NCI-H1105 (cell line): ENCODE measurements at places on chromosomes 16 and 17.

GRCh38 chr16:30346286-30346685 lies 8.8 kb downstream of the CD2BP2 start:
- no peak for DNase-seq

GRCh38 chr17:55620945-55621344 lies 101.7 kb downstream of the TMEM100 start:
- DNase-seq: no peak

DNA sequence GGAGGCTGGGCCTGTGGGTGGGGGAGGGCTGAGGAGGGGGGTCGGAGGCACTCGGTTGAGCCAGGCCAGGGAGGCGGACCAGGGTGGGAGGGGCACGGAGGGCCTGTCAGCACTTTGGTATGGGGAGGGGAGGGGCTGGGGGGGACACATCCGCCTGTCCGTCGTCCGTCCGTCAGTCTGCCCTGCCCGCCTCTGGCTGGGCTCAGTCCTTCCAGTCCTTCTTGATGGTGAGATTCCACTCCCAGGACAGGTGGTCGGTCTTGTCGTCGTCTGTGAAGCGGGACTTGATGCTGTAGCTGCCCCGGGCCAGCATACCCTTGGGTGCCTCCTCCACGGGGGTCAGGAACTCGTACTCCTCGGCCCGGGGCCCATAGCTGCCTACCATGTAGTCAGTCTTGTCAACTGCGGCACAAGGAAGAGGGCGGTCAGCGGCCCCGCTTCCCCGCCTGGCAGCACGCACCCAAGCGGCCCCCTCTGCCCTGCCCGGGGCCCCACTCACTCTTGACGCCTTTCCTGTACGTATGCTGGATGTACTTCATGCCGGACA lies 2.4 kb downstream of the ARHGDIA start:
- DNase-seq: no peak

DNA sequence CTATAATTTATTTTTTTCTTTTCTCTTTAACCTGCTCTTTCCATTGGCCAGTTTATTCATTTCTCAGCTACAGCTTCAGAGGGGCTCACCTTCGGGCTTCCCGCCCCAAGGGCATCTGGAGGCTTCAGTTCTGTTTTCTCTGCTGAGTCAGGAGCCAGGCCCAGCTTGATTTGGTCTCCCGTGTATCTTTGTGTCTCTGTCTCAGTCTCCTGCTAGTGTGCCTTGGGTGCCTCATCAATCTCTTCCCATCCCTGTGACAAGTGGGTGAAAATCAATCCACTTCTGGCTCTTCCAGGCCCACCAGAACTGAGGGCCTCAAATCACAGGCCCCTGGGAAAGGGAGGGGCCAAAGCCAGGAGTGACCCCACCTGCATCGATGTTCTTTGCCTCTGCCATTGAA lies 72.1 kb downstream of the CCDC182 start:
- no peak for DNase-seq

- DNase-seq: peak; percentile 6
Measured at GRCh38 chr16:4411684-4412083, 4.7 kb downstream of the CORO7 start.

- DNase-seq: peak; percentile 65
Measured at GRCh38 chr17:65198653-65199382, 61.6 kb downstream of the RGS9 start.

GRCh38 chr16:56324406-56324805 lies 100.9 kb downstream of the AMFR start:
- DNase-seq: no peak

- no peak for DNase-seq
Measured at GRCh38 chr17:8332688-8333087, 7.0 kb upstream of the ODF4 start.

GRCh38 chr16:70682239-70683145 lies 3.4 kb downstream of the MTSS2 start:
- no peak for DNase-seq

DNA sequence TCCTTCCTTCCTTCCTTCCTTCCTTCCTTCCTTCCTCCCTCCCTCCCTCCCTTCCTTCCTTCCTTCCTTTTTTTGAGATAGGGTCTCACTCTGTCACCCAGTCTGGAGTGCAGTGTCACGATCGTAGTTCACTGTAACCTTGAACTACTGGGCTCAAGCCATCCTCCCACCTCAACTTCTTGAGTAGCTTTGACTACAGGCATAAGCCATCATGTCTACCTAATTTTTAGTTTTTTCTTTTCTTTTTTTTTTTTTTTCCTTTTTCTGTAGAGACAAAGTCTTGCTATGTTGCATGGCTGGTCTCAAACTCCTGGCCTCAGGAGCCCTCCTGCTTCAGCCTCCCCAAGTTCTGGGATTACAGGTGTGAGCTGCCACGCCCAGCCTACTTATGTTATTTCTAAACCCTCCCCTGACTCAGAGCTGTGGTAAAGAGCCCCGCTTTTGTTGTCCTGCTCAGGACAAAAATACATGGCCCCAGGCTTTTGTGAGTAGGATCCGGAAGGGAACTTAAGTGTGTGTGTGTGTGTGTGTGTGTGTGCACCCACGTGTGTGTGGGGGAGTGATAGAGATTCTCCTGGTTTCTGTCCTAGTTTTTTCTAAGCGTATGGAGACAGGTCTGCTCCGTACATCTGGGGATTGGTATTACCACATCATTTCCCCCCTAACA lies 67.1 kb downstream of the PRKCB start:
- no peak for DNase-seq

GRCh38 chr17:21253646-21254441 lies 634 bp upstream of the NATD1 start:
- DNase-seq: no peak

GRCh38 chr17:39738983-39739884 lies 1.5 kb downstream of the GRB7 start:
- peak; percentile 49 for DNase-seq

- no peak for DNase-seq
Measured at GRCh38 chr17:45441526-45442310, 9.0 kb upstream of the ARHGAP27 start.

DNA sequence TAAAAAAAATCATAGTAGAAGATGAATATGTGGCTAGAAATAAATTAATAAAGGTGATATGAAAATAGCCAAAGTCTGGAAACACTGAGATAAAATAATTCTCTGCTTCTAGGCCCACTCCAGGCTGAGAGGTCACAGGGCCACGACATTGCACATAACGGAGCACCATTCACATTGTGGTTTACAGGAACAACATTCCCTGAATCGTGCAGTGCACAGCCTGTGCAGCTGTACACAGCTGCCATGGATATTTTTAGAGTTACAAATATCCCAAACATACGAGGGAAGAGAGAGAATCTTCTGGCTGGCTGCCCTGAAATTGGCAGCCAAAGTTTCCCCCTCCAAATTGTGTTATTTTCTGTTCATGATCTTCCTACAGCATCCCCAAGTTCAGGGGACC lies 68.8 kb downstream of the GSG1L start:
- no peak for DNase-seq

DNA sequence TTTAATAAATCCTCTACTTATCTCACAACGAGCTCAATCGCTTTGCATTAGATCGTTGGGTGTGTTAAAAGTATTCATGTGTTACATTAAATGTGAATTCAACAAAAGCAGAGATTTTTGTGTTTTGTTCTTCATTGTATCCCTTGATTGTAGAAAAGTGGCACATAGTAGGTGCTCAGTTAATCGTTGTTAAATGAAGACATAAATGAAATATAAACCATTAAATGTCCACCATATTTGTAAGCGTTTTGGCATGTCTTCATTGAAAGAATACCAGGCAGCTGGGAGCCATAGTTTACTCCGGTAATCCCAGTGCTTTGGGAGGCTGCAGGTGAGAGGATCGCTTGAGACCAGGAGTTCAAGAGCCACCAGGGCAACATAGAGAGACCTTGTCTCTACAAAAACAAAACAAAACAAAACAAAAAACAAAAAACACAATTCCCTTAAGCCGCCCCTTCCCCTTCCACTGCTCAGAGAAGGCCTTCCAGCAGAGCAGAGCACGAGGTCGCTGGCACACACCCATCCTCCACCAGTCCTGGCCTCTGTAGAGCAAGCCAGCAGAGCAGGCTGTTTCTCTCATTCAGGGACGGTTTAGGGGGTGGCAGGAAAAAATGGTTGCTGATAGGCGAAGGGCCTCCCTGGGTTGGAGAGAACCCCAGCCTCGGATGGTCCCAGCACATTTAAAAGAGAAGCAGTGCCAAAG lies 673 bp upstream of the CHD9 start:
- DNase-seq: no peak

- DNase-seq: no peak
Measured at GRCh38 chr17:79982986-79983385, 52.7 kb downstream of the TBC1D16 start.

DNA sequence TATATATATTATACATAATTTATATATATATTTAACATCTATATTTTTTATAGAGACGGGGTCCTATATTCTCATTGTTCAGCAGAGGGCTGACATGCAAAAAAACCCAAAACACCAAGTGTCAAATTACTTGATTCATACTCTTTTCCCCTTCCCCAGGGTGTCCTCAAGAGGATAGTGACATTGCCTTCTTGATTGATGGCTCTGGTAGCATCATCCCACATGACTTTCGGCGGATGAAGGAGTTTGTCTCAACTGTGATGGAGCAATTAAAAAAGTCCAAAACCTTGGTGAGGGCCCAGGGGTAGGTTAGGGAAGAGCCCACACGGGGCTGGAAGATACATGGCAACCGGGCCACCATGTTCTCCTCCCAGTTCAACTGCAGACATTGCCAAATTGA lies 11.0 kb downstream of the ITGAM start:
- DNase-seq: no peak

- no peak for DNase-seq
Measured at GRCh38 chr17:82798752-82799151, 41.1 kb downstream of the ZNF750 start.

- DNase-seq: peak; percentile 48
Measured at GRCh38 chr17:15436473-15437302, 30.7 kb downstream of the CDRT4 start.

DNA sequence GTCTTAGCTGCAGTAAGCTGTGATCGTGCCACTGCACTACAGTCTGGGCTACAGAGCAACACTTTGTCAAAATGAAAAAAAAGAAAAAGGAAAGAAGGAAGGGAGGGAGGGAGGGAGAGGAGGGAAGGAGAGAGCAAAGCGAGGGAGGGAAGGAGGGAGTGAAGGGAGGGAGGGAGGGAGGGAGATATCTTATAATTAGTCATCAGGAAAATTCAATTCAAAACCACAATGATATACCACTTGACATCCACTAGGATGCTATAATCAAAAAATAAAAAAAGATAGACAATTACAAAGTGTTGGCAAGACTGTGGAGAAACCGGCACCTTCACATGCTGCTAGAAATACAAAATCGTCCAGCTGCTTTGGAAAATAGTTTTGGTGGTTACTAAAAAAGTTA lies 93.8 kb downstream of the CDC27 start:
- no peak for DNase-seq

DNA sequence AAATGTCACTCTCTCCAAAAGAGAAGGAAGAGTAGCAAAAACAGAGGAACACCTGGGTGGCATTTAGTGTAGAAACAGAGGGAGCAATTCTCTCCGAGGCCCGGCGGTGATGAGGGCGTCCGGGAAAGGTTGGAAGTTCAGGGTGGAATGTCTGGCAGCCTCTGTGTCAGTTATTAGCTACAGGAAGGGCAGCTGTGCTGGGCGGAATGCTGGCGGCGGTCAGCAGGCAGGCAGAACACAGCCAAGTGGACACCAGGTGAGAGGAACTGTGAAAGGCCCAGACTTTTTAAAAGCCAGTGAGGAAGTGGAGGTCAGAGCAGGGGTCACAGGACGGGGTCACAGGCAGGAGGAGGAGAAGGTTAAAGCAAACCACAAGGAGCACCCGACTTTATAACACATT lies 238.1 kb downstream of the NTN1 start:
- DNase-seq: no peak

DNA sequence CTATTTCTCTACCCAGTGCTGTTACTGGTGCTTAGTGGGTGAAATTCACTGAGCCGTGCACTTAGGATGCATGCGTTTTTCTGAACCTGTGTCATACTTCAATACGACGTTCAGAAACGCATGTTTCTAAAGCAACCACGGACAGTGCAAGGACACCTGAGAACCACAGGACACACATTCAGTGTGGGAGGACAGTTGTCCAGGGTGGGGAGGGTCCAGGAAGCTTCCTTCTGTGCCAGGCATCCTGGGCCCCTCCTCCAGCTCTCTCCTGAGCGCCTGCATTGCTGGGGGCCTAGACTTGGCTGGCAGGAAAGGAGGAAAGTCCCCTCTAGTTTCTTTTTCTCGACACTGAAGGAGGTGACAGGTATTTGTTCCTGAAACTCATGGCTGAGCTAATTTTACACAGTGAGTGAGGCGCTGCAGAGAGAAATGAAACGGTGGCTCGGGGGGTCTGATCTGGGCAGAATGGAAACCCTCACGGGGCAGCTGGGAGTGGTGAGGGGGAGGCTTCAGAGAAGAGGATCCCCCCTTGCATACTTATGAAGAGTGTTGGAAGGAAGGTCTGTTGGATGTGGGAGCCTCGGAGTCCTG lies 89.9 kb downstream of the IRF8 start:
- no peak for DNase-seq

DNA sequence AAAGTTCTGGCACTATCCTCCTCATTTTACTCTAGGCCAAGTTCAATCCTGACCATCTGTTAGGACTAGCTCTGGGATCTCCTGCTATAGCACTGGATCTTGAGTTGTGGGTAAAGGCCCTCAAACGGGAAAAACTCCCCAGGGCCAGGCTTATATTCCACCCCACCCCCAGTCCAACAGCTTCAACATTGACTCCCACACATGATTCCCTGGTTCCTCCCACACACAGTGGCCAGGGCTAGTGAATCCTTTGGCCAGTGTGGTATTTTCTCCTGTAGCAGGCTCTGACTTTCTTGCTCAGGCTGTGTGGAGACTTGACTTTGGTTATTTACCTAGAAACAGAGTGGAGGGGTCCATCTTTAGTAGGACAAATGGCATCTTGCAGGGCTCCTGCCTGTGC lies 10.3 kb upstream of the AKAP10 start:
- no peak for DNase-seq

- DNase-seq: no peak
Measured at GRCh38 chr17:62827746-62828485, 19.8 kb upstream of the MARCHF10 start.

DNA sequence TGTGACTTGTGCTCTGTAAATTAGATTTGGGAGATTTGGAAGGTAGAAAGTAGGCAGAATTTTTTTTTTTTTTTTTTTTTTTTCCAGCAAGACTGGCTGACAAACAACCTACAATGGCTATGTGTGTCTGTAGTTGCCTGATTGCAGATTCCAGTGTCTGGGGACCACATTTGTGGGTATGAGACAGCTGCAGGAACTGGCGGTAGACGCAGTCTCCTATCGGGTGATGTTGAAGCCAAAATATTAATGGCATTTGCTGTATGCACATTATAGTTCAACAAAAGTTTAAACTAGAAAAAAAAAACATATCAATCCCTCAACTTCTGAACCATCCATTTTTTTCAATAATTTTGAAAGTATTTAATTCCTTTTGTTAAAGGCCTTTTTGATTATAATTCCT lies 665.2 kb downstream of the TOX3 start:
- DNase-seq: no peak
